Body of pancreas (tissue), 4 donors: ENCODE measurements at places on chromosomes 2 and 18.

DNA sequence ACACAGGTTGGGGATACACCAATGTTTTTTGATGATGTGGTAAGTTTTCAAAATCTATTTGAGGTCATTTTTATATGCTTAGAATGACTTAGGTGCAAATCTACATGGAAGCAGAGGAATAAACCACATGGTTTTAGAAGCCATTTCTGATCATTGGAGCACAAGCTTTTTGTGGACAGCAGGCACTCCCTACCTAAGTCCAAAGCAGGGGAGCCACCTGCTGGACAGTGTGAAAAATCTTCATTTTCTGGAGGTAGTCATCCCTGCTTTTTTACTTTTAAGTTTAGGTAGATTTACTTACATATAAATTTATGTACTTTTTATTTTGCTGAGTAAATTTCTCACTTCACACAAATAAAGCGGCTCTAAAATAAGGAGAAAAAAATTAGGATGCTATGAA lies 323.2 kb downstream of the PLCL1 start:
- DNase-seq = peak; percentile 48

- DNase-seq = no peak
Measured at GRCh38 chr2:130358420-130359350, 2.8 kb downstream of the PTPN18 start.

GRCh38 chr2:159457589-159457988 lies 158.8 kb downstream of the BAZ2B start:
- DNase-seq = no peak

DNA sequence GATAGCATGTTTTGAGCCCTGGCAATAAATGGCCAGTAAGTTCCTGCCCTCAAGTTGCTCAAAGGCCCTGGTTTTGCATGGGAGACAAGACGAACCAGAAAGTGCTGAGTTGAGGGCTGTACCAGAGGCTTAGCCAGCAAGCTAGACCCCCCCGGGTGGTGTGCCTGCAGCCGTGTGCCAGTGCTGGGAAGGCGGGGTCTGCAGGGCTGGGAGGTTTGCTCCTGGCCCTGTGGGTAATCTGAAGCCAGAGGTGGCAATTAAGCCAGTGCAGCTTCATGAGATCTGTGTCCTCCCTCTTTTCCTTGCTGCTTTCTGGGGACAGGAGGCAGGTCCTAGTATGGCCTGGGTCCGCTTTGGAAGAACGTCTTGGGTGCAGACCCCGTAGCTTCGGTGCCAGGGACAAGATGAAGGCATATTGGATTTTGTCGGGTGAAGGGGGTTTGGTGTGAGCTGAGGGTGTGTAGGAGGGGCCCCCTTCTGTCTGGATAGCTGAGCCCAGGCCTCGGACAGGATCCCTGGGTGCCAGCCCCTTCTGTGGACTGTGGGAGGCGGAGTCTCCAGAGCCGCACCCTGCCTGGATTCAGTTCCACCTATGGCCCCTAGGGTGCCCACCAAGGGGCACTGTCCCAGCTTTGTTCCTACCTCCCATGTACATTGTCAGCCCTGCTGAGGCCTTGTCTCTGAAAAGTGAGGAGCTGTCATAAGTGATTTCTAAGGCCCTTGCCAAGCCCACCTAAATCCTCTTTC lies 15.6 kb downstream of the ATOH8 start:
- no peak for DNase-seq

DNA sequence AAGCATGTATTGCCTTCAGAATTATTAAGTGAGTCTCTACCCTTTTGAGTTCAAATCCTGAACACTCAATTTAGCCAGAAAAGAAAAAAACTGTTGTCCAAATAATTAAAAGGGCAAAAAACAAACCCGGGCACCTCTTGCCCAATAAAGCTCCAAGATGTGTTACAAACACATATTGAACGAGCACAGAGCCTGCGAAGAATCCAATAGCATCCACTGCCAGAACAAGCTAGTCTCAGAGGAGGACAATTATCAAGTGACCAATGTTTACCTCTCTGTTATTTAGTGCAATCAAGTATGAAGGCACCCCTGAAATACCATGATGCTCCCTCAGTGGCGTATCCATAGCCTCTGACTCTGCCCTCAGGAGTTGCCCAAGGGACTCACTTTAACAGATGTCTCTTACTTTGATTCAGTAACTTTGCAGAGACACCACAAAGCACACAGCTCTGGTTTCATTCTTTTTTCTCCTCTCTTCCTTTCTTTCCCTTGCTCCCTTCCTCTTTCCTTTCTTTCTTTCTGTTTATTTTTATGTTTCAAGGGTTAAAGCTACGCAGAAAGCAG lies 93.5 kb upstream of the SPATS2L start:
- DNase-seq = no peak

DNA sequence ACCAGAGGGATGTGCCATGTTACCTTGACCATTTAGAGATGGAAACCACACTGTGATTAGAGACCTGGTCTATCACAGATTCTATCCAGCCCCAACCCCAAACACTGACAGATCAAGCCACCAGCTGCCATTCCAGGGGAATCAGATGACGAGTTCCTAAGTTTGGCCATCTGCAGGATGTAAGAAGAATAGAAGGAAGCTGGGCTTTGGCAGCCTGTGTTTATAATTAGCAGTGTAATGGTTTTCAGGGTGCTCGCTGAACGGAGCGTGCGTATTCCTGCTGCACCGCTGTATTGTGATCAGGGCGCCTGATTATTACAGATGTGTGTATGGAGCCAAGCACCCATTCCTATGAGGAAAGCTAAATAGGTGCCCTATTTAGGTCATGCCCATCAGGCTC lies 138.1 kb downstream of the LRRC30 start:
- DNase-seq = no peak

DNA sequence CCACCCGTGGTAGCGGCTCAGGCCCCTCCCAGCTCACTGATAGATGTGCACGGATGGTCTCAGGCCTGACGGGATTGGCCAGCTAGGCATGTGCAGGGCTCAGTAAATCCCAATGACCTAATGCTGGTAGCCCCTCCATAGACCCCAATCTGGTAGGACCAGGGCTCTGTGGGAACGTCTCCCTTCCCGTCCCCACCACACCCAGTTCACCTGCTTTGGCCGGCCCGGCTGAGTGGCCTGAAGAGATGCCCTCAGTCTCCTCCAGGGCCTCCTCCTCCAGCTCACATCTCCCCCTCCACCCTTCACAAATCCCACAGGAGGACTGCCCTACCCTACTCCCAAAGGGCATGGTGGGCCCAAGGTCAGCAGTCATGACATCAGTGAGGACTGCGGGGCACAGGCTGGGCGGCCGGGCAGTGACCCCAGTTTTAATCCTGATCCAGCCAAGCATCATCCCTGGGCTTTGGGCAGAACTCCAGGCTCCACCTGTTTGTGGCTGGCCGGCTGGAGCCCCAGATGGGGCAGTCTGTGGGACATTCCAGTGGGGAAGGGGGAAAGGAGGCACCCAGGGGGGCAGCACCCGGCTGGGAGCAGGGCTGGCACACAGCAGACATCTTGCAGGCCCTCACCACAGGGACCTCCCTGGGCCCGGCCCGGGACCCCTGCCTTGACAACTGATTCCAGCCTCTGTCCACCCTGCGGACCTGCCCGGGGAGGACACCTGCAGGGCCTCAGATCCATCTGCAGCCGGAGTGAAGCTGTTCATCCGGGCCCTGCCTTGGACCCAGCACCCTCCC lies 2.3 kb downstream of the KIF1A start:
- no peak for DNase-seq

DNA sequence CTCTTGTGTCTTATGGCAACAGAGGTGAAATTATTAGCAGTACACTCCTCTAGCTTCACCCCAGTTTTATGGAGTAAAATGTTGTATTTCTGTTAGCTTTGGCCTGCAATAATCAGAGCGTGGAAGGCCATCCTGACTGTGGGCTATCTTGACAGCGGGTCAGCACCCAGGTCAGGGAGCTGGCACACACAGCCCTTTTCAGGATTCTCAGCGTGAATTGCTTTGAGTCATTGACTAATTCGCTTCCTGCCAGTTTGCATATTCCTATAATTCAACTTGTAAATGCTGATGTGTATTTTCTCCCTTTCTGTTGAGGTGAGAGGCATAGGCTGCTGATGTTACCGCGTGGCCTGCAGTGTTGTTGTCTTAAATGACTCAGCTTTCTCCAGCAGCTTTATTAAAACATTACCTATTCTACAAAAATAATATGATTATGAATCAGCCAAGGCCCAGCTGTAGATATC lies 109.6 kb upstream of the EML6 start:
- DNase-seq = peak; percentile 49

GRCh38 chr2:179685146-179685545 lies 176.3 kb downstream of the ZNF385B start:
- no peak for DNase-seq

DNA sequence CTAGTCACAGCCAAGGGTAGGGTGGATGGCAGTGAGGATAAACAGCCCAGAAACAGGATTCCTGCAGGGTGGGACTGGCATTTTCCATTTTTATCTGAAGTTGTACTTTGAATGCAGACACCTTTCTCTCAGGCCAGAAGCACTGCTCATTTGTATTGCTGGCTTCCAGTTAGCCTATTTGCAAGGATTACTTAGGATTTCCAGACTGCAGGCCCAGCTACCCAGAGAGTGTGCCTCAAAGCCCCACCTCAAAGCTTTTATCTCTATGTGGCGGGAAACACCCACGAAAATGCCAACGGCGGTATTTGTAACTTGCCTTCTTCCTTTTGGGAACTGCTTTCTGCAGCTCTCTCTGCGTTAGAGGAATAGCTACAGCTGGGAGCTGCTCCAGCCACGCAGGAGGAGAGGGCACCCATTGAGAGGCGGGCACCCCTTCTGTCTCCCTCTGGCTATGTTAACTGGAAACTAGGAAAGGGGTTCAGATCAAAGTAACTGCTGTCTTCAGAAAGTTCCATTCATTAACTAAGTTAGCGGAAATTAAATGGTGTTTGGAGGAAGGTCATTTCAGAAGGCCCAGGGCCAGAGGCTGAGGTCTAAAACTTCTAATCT lies 144.9 kb downstream of the TGIF1 start:
- peak; percentile 33 for DNase-seq

DNA sequence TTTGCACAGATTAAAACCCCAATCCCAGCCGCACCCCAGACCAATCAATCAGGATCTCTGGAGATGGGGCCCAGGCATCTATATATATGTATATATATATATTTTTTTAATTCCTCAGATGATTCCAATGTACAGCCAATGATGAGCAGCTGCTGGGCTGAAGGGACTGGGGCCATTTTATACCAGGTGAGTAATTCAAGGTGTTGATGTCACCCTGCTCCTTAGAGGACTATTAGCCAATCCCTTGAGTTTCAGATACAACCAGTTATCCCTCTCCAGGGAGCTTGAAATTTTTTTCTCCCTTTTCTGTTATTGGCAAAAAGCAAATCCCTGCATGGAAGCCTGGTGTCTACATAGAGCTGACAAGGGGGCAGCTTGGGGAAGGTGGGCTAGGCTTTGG lies 59.8 kb downstream of the MCFD2 start:
- no peak for DNase-seq

DNA sequence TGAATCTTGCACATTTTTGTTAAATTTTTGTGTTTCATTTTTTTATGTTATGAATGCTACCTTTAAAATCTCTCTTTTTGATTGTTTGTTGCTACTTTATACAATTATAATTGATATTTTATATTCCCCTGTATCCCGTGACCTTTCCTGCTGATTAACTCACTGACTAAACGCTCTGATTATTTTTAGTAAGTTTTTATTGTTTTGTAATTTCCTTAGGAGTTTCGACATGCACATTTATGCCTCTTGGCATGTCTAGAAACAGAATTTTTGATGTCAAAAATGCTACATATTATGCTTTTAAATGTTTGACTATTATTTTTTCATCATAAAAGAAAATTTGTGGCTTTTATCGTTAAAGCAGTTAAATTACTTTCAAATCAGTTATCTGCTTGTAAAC lies 1131.6 kb upstream of the TMEFF2 start:
- DNase-seq = no peak
